ENCODE measurements at places on chromosomes 5 and 9.
A peak's percentile ranks its signal among the peaks of the same experiment; 100 is the strongest.

DNA sequence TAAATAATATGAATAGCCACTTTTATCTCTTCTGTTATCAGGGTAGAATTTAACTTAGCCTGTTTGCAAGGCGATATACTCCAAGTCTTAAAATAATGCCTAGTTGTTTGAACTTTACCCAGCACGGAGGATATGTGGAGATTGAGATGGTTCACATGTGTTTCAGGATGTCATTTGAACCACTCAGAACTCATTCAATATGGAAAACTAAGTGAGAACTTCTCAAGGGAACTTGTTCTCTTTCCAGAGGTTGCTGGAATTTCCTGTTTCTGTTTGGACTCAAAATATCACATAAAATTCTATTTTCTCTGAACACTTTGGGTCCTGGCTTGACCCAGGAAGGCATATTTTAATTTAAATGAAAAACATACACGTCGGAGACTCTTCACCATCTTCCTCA, 139.1 kb upstream of the MYO10 start:
- no peak for DNase-seq

GRCh38 chr5:115751176-115751575, 65.3 kb downstream of the CDO1 start:
- no peak for DNase-seq

DNA sequence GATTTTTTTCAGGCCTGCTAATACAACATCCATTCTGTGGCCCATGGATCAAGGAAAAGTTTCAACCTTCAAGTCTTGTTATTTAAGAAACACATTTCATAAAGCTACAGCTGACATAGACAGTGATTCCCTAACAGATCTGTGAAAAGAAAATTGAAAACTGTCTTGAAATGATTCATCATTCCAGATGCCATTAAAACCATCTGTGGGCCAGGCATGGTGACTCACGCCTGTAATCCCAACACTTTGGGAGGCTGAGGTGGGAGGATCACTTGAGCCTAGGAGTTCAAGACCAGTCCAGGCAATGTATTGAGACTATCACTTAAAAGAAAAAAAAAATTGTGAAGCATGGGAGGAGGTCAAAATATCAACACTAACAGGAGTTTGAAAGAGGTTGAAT, 6.0 kb downstream of the RAPGEF6 start:
- DNase-seq: no peak

- DNase-seq: no peak
Measured at GRCh38 chr9:103169798-103170197, 174.7 kb downstream of the CYLC2 start.

GRCh38 chr9:69918322-69918721, 97.7 kb downstream of the CFAP95 start:
- DNase-seq: no peak

- no peak for DNase-seq
Measured at GRCh38 chr5:169942181-169942580, 38.1 kb downstream of the INSYN2B start.

GRCh38 chr9:114116126-114116747, 17.1 kb upstream of the KIF12 start:
- DNase-seq: no peak

GRCh38 chr9:92100237-92100911, 14.8 kb downstream of the SPTLC1 start:
- no peak for DNase-seq

DNA sequence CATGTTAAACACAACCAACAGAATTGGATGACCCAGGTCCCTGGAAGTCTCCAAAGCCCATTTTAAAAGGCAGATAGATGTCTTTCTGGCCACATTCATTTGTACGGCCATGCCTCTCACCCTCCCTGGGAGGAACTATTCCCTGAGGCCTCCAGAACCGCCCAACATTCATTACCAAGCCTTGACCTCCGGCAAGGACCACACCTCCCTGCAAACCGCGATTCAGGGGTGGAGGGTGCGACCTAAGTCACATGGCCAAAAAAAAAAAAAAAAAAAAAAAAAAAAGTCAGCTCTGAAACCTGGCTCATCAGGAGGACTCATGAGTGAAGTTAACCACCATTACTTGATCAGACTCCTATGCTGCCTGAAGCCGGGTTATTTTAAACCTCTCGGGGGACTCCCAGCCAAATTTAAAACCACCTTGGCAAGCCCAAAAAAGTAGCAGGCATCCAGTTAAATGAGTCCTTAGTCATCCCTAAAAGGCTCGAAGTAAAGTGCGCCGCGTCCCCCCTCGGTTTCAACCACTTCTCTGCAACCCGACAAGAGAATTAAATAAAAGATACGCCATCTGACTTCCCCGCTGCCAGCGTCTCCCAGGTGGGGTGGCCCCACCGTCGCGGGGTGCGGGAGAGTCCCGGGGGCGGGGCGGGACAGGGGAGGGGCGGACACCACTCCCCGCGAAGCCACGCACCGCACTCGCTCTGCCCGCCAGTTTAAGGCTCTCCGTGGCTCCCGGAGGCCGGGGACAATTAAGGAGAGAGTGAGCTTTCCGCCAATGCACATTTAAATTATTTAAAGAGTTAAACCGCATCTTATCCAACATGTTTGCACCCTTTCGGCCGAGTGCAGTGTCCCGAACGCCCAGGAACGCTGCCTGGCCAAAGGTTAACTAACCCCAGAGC, 2.3 kb downstream of the KLF9 start:
- peak; percentile 54 for DNase-seq

GRCh38 chr9:27549196-27549755, 19.7 kb upstream of the MOB3B start:
- no peak for DNase-seq

- DNase-seq: no peak
Measured at GRCh38 chr5:57184322-57184721, 10.5 kb downstream of the GPBP1 start.

DNA sequence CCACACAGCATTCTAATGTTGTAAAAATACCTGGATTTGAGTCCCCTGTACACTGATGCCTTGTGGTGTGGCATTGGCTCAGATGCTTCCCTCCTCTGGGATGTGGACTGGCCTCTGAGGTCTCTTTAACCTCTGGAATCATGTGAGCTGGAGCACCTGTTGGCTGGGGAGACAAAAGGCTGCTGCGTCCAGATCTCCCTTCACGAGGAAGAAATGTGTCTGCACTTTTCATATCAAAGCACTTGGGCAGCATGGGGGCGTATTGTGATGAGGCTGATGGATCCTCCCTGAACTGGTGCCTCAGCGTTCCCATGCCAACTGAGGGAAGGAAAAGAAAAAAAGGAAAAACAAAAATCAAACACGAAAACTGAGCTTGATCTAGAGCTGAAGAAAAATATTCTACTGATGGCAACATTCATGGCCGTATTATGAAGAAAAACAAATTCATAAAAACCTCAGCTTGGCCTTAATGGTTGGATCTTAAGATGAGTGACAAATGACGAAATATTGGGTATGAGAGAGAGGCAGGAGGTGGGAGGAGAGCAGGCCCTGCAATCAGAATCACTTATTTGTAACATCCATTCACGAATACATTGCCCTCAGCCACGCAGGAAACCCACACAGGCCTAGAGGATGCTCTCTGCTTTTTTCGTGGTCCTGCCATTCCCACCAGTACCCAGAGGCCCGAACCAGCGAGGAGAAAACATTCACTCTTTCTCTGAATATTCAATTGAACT, 26.2 kb downstream of the GRIA1 start:
- DNase-seq: no peak

GRCh38 chr5:9617739-9618504, 12.2 kb downstream of the TAS2R1 start:
- DNase-seq: no peak

DNA sequence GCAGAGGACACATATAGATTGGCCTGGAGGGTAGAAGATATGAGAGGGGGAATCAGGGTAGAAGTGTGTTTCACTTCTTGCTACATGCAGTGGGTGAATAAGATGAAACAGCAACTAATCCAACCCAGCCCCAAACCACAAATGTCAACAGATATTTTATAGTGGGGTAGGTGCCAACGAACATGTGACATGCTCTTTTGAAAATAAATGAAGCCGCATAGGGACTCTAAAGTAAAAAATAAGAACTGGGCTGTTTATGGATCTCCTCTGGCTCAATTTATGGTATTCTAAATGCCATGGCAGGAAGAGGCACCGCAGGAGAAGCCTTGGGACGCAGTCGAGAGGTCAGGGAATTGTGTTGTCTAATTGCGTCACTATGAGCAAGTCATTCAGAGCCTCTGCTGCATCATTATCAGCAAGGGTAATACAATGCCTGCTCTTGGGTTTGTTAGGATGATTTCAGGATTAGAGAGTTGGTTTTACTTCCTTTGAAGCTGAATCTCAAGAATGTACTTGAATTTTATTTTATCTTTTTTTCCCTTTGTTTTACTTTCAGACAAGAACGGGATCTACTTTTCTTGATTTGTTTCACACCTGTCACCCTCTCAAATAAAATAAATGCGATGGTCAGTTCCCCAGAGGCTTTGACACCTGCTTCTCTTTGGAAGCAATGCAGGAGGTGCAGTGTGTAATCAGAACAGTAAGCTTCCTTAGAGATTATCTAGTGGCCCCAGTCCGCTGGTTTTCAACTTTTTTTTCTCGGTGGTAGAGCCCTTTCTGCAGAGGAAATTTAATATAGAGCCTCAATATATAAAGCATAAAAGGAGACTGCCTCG, 375.6 kb upstream of the CLINT1 start:
- no peak for DNase-seq

DNA sequence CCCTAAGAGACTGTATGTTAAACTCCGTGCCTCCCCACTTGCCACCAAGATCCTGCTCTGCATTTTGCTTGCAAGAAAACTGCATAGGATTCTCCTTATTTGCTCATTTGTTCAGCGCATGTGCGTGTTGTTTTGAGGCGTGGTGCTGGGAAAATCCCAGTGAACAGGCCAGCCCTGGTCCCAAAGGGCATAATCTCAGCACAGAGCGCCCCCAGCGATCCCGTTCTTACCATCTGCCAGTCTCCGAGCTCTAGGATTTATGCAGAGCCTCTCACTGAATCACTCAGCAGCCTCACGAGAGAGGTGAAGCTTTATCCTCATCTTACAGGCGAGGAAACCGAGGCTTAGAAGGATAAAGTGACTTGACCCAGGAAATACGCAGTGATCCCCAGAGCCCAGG, 11.5 kb downstream of the PRRX2 start:
- DNase-seq: no peak

- DNase-seq: no peak
Measured at GRCh38 chr9:115126404-115126803, 8.4 kb upstream of the TNC start.

DNA sequence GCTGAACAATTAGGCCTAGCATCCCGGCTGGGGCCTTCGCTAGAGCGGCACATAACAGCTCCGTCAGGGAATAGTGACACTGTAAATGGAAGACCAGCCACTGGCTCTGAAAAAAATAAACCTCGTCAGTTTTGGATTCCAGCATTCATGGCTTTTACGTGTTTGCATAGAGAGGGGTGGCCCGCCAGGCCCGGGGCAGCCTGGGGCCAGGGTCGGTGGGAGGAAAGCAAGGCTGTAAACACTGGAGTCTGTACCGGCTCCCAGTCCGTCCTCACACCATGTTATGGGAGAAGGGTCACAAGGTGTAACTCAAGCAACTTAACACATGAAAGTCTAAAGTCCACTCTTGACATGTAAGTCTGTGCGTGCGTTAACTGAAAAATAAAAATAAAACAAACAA, 11.2 kb downstream of the CCNI2 start:
- DNase-seq: no peak

- peak; percentile 59 for DNase-seq
Measured at GRCh38 chr5:179793468-179794139, at the start of gene LTC4S. Gene LTC4S, plus strand, starts transcription at chr5:179793986. Its CDS starts 95 bp downstream, at chr5:179794081.

- DNase-seq: peak; percentile 10
Measured at GRCh38 chr9:71249729-71250317, 128.4 kb upstream of the TRPM3 start.

- no peak for DNase-seq
Measured at GRCh38 chr9:124721109-124721906, 49.8 kb downstream of the NR6A1 start.

DNA sequence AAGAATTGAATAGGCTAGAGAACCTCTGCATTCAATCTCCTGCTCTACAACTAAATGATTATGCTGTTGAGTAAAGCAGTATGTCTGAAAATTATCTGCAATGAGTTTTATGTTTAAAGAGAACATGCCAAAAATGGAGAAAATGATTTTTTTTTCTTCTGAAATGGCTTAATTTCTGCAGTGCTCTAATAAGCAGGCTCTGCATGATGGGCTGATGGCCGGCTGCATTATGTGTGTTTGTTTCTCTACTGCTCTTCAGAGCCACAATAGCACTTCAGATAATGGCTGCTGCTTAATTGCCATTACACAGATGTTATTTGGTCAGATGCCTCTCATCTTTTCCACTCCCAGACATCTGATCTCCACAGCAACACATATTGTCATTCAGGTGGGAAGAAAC, 286.4 kb upstream of the DMAC1 start:
- no peak for DNase-seq

DNA sequence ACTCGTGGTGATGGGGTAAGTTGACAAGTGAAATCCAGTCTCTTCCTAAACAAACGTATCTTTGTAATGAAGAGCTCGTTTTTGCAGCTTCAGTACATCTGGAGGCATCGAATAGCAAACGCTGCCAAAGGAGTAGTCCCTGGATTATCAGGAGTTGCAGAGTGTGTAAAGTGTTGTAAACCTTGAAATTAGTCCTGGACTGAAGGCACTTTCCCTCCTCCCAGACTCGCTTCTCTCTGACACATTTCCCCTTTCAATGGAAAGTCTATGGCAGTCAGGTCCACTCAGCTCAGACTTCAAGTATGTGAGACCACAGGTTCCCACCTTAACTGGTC, 1.5 kb upstream of the PBX3 start:
- no peak for DNase-seq

- peak; percentile 4 for DNase-seq
Measured at GRCh38 chr5:38420691-38421390, 135.6 kb downstream of the LIFR start.

DNA sequence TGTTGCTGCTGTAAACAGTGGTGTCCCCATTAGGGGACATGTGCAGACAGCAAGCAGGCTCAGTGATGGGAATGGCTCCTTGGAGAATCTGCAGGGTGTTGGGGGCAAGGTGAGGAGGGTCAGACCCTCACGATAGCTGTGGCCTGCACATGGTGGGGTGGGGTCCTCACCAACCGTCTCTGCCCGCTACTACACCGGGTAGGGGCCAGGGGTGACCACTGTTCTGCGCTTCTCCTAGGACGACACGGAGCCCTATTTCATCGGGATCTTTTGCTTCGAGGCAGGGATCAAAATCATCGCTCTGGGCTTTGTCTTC, 4.9 kb downstream of the CACNA1B start:
- no peak for DNase-seq

- no peak for DNase-seq
Measured at GRCh38 chr5:174837919-174838902, 113.8 kb downstream of the MSX2 start.

- DNase-seq: no peak
Measured at GRCh38 chr5:115271295-115272050, 8.8 kb upstream of the PGGT1B start.
